Activated CD4-positive, alpha-beta T cell treated with anti-CD3 and anti-CD28 coated beads, Interleukin-2, amount 10 ng/mL, durations not matched to agents 24 days and 14 days (primary cell): ENCODE measurements at places on chromosomes 3 and 15.

- H3K27ac ChIP-seq, result no peak overlapping the region
- no peaks in the 10 kb centered on the region for H3K36me3 ChIP-seq
- no peaks in the 10 kb centered on the region for H3K27me3 ChIP-seq
Measured at GRCh38 chr15:73357999-73358665, 10.6 kb downstream of the HCN4 start.

- H3K27ac ChIP-seq, result peak overlapping the region; percentile 61
- peaks cover 3% of the 10 kb centered on the region for H3K4me1 ChIP-seq
- H3K27me3 ChIP-seq, result peaks cover 8% of the 10 kb centered on the region
- DNase-seq, result peak; percentile 59
Measured at GRCh38 chr15:79644091-79644490, 212.0 kb downstream of the MINAR1 start.

DNA sequence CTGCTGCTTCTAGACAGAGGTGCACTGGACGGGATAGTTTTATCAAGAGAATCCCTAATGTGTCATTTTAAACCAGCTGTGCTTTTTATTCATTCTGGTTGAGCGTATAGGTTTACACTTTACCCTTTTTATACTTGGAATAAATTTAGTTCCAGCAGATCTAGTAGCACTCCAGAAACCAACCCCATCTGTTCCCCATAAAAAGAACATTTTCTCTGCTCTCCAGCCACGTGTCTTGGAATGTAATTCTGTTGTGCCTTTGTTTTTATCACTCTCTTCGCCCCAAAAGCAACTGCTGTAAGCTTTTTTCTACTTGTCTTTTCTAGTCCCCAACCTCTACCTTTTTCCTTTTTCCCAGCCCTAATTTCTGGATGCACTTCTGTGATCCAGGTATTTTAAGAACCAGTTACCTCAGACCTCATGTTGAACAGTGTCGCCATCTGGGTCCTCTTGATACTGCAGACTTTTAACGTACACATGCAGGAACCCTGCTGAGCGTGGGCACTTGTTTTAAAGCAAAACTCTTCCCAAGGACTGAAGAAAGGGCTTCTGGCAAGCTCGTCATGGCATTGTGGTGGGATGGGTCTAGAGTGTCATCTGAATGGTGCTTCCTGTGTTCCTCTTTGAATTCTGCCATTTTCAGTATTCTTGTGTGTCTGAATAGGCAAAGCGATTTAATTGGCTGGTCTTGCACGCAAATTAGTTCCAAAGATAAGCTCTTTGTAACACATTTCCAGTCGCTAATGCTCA lies 5.7 kb upstream of the EXOG start:
- DNase-seq, result peak; percentile 50
- H3K27ac ChIP-seq, result no peak overlapping the region
- H3K36me3 ChIP-seq, result no peaks in the 10 kb centered on the region
- no peaks in the 10 kb centered on the region for H3K27me3 ChIP-seq
- H3K4me1 ChIP-seq, result peaks cover 6% of the 10 kb centered on the region

DNA sequence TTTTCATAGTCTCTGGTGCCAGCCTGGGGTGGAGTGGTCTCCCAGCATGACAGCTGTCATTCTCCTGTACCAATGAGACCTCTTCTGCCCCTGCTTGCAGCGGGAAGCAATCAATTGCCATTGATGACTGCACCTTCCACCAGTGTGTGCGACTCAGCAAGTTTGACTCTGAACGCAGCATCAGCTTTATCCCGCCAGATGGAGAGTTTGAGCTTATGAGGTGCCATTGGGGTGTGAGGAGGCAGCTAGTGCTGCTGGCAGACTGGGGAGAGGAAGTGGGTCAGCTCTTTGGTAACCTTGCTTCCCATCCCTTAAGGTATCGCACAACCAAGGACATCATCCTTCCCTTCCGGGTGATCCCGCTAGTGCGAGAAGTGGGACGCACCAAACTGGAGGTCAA lies 4.4 kb upstream of the ABCF3 start:
- peaks cover 65% of the 10 kb centered on the region for H3K36me3 ChIP-seq
- H3K4me3 ChIP-seq, result no peak overlapping the region
- no peak overlapping the region for H3K27ac ChIP-seq
- no peak for DNase-seq

GRCh38 chr3:122893282-122893681 lies 98.4 kb downstream of the SLC49A4 start:
- no peak overlapping the region for H3K27ac ChIP-seq
- no peaks in the 10 kb centered on the region for H3K36me3 ChIP-seq
- H3K4me1 ChIP-seq, result peaks cover 19% of the 10 kb centered on the region
- H3K4me3 ChIP-seq, result no peak overlapping the region

DNA sequence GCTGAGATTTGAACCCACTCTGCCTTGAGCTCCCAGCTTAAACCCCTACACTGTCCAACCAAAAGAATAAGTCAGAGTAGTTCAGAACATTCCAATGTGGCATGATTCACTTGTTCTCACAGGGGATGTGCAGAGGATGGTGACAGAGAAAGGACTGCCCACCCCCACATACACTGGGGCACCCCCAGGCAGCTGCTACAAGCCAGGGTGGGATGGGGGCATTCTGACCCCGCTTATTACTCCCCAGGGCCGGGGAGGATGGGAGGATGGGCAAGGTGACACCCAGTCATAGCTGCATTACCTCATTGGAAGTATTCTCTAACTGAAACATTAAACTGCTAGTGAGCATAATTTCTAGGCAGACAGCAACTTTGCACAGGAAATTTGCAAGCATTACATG lies 126.0 kb upstream of the PRR20G start:
- no peaks in the 10 kb centered on the region for H3K4me1 ChIP-seq
- H3K36me3 ChIP-seq, result no peaks in the 10 kb centered on the region
- no peak for DNase-seq
- no peak overlapping the region for H3K4me3 ChIP-seq
- H3K27ac ChIP-seq, result no peak overlapping the region

- no peaks in the 10 kb centered on the region for H3K36me3 ChIP-seq
- H3K27ac ChIP-seq, result no peak overlapping the region
- peaks cover 7% of the 10 kb centered on the region for H3K27me3 ChIP-seq
- H3K4me1 ChIP-seq, result no peaks in the 10 kb centered on the region
Measured at GRCh38 chr15:81612631-81613030, 238.6 kb upstream of the TMC3 start.

DNA sequence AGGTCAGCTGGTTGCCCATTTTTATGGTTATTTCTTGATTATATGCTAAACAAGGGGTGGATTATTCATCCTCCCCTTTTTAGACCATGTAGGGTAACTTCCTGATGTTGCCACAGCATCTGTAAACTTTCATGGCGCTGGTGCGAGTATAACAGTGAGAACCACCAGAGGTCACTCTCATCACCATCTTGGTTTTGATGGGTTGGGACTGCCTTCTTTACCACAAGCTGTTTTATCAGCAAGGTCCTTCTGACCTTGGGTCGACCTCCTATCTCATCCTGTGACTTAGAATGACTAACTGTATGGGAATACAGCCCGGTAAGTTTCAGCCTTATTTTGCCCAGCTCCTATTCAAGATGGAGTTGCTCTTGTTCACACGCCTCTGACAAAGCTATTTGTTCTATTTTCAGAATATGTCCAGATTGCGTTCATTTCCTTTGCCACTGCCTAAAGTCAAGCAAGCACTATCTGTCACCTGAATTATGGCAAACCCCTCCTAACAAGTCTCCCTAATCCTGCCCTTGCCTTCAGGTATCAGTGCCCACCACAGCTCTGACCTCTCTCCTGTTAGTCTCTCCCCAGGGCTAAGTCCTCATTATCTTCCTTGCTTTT lies 308.5 kb downstream of the ROBO2 start:
- no peaks in the 10 kb centered on the region for H3K27me3 ChIP-seq
- H3K4me1 ChIP-seq, result no peaks in the 10 kb centered on the region
- no peak for DNase-seq
- no peak overlapping the region for H3K4me3 ChIP-seq

- H3K27me3 ChIP-seq, result peaks cover 63% of the 10 kb centered on the region
- no peak overlapping the region for H3K27ac ChIP-seq
- DNase-seq, result no peak
- H3K36me3 ChIP-seq, result no peaks in the 10 kb centered on the region
Measured at GRCh38 chr3:134796281-134797056, 1.4 kb downstream of the EPHB1 start.

GRCh38 chr3:76954412-76954811 lies 85.5 kb upstream of the ROBO2 start:
- H3K27ac ChIP-seq, result no peak overlapping the region
- no peaks in the 10 kb centered on the region for H3K4me1 ChIP-seq
- no peak for DNase-seq
- no peak overlapping the region for H3K4me3 ChIP-seq

DNA sequence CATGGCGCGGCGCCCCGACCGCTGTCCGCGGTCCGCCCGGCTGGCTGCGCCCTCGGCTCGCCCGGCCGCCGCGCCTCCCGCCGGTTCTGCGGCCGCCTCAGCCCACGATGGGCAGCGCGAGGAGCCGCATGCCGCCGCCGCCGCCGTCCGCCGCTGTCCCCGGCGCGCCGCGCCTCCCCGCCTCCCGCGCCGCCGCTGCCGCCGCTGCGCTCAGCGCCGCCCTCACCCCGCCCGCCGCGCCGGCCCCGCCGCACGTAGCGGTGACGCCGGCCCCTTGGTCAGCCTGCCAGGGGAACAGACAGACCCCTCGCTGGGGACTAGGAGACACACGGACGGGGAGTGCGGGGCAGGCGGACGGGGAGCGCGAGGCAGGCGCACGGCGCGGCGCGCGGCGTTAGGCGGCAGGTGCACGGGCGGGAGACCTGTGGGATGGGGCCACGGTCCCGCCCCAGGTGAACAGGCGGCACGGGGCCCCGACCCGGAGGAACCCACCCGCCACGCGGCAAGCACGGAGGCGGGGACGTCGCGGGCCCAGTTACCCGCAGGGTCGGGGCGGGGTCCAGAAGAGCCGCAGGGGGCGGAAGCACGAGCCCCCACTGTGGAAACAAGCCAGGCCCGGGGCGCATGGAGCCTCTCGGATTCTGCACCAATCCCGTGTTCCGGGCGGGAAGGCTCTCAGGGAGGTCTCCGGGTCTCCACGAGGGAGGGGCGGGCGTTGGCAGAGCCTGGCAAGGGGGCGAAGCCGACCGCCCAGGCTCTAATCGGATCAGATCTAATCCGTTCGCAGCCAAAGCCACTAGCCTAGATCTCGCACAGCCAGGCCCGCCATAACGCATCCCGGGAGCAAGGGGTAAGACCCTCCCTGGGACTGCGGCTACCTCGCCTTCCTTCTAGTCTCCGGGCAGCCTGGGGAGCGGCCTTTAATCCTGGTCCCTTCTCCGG lies at the start of gene CSPG5:
Gene CSPG5 (minus strand): TSS at position 175 of the 942 bp plus-strand sequence. CDS start 172 bp downstream, at position 3.
- peak; percentile 87 for DNase-seq
- peak within 1 kb of the TSS; percentile 73 for H3K4me3 ChIP-seq
- no peaks in the 10 kb centered on the region for H3K4me1 ChIP-seq
- no peak within 1 kb of the TSS for H3K27ac ChIP-seq
- no peaks in the 10 kb centered on the region for H3K36me3 ChIP-seq

GRCh38 chr3:172009803-172010202 lies 29.6 kb upstream of the FNDC3B start:
- peaks cover 2% of the 10 kb centered on the region for H3K27me3 ChIP-seq
- H3K27ac ChIP-seq, result no peak overlapping the region
- no peaks in the 10 kb centered on the region for H3K4me1 ChIP-seq
- peak; percentile 49 for DNase-seq
- H3K36me3 ChIP-seq, result no peaks in the 10 kb centered on the region
- no peak overlapping the region for H3K4me3 ChIP-seq

DNA sequence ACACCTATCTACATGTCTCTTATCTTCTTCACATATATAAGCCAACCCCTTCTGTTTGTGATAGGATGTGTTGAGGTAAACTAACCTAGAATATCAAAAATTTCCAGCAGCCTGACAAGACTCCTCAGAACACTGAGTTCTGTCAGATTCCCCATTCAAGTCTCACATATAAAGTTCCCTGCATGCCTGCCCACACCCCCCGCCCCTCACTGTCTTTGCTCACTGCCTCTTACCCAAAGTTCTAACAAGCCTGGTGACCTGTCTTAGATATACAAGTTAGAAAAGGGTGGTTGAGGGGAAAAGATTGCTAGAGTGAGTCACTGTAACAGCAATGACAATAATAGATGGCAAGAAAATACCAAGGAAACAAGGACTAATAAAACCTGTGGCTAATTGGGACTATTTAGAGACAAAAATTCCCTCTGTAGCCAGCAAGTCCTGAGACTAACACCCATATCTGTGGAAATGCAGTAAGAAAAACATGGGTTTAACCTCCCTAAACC lies 40.1 kb downstream of the FBXO22 start:
- H3K4me3 ChIP-seq, result no peak overlapping the region
- peaks cover 8% of the 10 kb centered on the region for H3K36me3 ChIP-seq
- no peak for DNase-seq

- H3K27me3 ChIP-seq, result no peaks in the 10 kb centered on the region
- H3K27ac ChIP-seq, result no peak overlapping the region
- no peaks in the 10 kb centered on the region for H3K36me3 ChIP-seq
- H3K4me3 ChIP-seq, result no peak overlapping the region
- no peak for DNase-seq
- H3K4me1 ChIP-seq, result no peaks in the 10 kb centered on the region
Measured at GRCh38 chr15:97684249-97684648, 276.3 kb upstream of the ARRDC4 start.

DNA sequence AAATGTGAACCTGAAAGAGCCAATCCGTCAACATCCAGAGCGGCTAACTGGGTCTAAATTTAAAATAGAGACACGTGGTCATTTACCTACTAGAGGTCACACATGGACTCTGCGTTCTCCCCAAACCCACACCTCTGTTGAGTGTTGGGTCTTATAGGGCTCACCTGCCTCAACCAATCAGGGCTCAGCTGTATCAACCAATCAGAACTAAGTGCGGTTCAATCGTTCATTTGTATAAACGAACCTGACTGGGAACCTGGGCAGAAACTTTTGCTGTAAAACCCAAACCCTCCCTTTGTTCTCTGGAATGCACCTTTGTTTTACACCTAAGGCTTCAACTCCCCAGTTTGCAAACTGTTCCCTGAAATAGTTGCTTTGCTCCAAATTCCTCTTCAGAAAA lies 8.9 kb downstream of the DNAAF4 start:
- peaks cover 11% of the 10 kb centered on the region for H3K27me3 ChIP-seq
- peaks cover 7% of the 10 kb centered on the region for H3K4me1 ChIP-seq
- no peaks in the 10 kb centered on the region for H3K36me3 ChIP-seq
- no peak for DNase-seq
- H3K27ac ChIP-seq, result no peak overlapping the region
- H3K4me3 ChIP-seq, result peak overlapping the region; percentile 85

- DNase-seq, result no peak
- H3K4me1 ChIP-seq, result no peaks in the 10 kb centered on the region
- peaks cover 14% of the 10 kb centered on the region for H3K27me3 ChIP-seq
- no peak overlapping the region for H3K27ac ChIP-seq
Measured at GRCh38 chr3:146581080-146581601, 24.0 kb downstream of the PLSCR5 start.

GRCh38 chr3:62589078-62589477 lies 215.7 kb upstream of the FEZF2 start:
- H3K27me3 ChIP-seq, result no peaks in the 10 kb centered on the region
- H3K36me3 ChIP-seq, result no peaks in the 10 kb centered on the region
- H3K4me1 ChIP-seq, result no peaks in the 10 kb centered on the region
- no peak overlapping the region for H3K4me3 ChIP-seq
- H3K27ac ChIP-seq, result no peak overlapping the region
